NCI-H226 (cell line): ENCODE measurements at places on chromosomes 11 and 22.
A peak's percentile ranks its signal among the peaks of the same experiment; 100 is the strongest.

GRCh38 chr11:80146232-80146631, 705.4 kb upstream of the TENM4 start:
- peak; percentile 48 for DNase-seq

- no peak for DNase-seq
Measured at GRCh38 chr11:117905524-117905923, 23.7 kb downstream of the TMPRSS13 start.

DNA sequence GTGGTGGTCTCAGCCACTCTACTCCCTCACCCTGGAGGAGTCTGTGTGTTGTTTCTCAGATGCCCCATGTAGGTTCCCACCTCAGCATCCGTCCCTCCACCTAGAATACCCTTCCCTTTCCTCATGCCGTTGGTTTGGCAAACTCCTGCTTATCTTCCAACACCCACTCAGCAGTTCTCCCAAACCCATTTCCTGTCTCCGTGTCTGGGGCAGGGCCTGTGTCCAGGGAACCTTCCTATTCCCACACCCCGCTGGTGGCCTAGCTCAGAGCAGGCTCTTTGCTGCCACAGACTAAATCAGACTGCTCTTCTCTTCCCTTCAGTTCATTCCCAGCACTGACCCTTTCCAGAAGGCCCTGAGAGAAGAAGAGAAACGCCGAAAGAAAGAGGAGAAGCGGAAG, 7.5 kb upstream of the SREBF2 start:
- no peak for DNase-seq

DNA sequence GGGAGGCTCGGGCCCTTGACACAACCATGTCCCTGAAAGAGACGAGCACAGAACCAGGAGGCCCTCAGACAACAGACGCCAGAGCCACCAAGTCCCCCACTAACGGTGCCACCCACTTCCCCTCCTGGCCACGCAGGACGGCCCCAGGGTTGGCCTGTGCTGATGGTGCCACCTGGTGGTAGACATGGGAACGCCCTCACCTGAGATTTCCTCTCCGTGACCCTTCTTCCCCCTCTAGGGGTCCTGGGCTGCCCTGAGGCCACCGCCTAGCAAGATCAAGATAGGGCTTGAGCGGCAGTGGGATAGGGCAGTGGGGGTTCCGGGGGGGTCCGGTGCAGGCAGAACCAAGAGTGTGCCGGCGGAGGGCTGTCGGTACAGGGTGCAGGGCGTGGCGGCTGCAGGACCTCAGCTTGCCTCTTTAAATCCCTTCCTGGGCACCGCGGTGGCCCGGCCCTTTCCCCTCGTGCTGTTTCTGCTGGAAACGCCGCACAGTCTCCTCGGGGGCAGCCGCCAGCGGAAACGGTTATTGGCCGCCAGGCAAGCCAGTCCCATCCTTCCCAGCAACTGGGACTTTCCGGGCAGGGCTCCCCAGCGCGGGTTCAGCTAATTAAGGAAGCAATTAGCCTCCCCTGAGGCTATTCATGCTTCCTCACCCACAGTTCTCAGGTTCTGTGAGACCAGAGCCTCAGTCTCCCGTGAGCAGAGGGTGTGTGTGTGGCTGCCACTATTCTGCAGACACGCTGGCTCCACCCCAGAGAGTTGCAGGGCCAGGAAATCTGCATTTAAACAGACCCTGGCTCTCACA, 5.5 kb upstream of the NFAM1 start:
- peak; percentile 7 for DNase-seq

DNA sequence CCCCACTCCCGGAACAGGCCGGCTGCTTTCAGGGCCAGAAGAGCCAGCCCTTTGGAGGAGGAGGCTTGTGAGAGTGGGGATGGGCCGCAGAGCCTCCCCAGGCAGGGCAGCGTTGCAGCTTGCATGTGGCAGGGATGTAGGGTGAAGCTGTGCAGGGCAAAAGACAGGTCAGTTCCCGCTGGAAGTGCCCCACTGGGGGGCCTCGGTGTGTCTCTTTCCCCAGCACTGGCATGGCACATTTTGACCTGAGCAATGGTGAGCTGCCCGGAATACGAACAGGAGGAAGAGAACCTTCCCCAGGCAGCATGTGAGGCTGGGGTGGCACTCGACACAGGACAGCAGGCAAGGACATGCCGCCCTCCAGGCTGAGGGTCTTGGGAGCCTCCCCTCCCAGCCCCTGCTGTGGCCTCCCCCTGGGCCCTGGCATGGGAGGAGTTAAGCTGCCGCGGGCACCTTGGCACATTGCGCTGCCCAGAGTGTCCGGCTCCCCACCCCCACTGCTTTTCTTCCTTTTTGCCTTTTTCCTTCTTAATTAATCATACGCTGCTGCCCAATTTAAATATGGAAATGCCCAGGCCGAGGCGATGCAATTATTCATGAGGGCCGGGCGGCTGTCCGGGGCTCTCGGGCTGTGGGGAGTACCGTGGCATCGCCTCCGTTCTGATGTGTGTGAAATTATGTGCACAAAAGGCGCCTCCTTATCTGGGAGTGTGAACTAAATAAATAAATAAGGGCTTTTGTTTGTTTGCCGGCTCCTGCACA, 76.0 kb upstream of the WNT7B start:
- no peak for DNase-seq

- no peak for DNase-seq
Measured at GRCh38 chr22:35957589-35957988, 71.0 kb downstream of the RBFOX2 start.

- no peak for DNase-seq
Measured at GRCh38 chr11:81345609-81346008, 1388.1 kb downstream of the FAM181B start.

- no peak for DNase-seq
Measured at GRCh38 chr11:106679181-106679580, 339.1 kb downstream of the GUCY1A2 start.

GRCh38 chr11:9691865-9692264, 28.0 kb downstream of the SWAP70 start:
- DNase-seq, result peak; percentile 30

GRCh38 chr11:36743039-36743438, 145.0 kb upstream of the RAG2 start:
- no peak for DNase-seq

GRCh38 chr11:43238341-43238740, 73.5 kb upstream of the API5 start:
- no peak for DNase-seq

- no peak for DNase-seq
Measured at GRCh38 chr11:104823657-104824056, 74.6 kb downstream of the CASP12 start.

GRCh38 chr22:23233752-23234408, 53.6 kb downstream of the BCR start:
- no peak for DNase-seq

DNA sequence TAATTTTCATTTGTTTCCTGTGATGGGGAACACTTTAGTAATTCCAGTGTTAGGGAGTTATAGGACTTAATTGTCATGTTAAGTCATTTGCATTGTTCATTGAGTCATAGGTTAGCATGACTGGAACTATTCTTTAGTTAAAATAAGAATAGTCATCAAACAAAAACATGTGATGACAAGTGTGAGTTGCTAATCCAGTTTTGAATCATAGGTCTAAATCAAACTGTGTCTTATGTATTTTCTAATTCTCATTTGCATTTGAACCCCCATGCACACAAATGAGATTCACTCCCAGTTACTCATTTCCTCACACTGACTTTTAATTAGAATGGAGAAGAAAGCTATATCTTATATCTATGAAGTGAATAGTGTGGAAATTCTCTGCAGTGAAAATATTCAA, 405.6 kb downstream of the LRRC4C start:
- no peak for DNase-seq

- DNase-seq, result no peak
Measured at GRCh38 chr11:15909937-15910598, 446.3 kb downstream of the SOX6 start.

DNA sequence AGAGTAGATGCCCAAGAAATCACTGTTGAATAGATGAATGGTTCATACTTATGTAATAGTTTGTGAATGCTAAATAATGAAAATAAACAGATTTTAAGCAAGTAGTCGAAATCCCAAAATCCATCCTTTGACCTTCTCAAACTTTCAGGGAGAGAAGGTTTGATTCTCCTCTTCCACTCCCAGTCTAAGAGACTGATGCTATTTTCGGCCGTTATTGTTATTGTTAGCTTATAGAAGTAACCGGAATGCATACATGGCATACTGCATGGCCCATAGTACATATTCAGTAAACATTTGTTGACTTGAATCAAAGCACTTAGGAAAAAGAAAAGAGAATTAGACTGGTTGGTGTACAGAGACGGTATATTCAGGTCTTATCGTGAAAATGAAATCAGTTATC, 76.6 kb downstream of the NAV2 start:
- no peak for DNase-seq

GRCh38 chr22:29148036-29148435, 57.7 kb upstream of the EMID1 start:
- DNase-seq, result no peak

DNA sequence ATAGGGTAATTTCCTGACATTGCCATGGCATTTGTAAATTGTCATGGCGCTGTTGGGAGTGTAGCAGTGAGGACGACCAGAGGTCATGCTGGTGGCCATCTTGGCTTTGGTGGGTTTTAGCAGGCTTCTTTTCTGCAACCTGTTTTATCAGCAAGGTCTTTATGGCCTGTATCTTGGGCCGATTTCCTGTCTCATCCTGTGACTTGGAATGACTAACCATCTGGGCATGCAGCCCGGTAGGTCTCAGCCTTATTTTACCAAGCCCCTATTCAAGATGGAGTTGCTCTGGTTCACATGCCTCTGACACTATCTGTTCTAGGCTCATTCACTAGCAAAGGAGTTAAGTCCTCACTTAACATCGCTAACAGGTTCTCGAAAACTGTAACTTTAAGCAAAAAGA, 1374.2 kb downstream of the FAM181B start:
- DNase-seq, result no peak

GRCh38 chr11:118033443-118033842, 43.4 kb upstream of the TMPRSS4 start:
- no peak for DNase-seq

DNA sequence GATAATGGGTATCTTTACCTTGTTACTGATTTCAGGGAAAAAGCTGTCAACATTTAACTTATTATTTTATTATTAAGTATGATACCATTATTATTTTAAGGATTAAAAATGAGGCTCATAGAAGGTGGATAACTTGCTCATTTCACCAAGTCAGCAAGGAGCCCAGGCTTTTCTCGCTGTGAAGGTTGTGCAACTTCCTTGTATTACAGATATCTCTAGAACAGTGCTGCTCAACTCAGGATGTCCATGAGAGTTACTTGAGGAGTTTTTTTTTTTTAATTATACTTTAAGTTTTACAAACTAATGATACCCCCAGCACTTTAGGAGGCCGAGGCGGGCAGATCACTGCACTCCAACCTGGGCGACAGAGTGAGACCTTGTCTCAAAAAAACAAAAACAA, 98.2 kb downstream of the INSC start:
- DNase-seq, result no peak

DNA sequence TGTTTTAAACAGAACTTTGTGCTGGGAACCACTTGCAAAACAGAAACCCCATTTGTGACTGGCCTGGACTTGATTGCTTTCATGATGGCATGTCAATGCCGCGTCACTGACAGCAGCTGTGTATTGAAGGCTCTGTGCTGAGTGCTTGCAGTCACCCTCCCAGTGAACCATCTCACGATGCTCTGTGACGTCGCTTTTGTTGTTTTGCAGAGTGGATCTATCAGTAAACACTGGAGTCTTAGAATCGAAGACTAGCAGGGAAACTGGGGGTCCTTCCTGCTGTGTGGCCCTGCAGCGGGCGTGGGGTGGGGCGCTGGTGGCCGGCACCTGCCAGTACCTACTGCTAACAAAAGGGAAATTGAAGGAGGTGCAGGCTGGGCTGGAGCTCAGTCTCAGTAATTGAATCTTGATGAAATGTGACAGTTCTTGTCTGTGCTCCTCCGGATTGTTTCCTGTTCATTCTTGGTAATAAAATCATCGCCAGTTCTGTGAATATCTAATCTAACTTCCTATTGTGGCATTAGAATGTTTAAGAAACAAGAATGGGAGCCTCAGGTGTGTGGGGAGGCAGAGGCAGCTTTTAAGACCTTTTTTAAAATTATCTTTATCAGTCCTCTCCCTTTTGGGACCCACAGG, 50.5 kb upstream of the PARVG start:
- DNase-seq, result no peak

- peak; percentile 39 for DNase-seq
Measured at GRCh38 chr11:108895579-108896480, 231.0 kb downstream of the DDX10 start.

- DNase-seq, result no peak
Measured at GRCh38 chr11:39651857-39652461, 1807.5 kb downstream of the LRRC4C start.

GRCh38 chr11:20045098-20045688, 115.1 kb downstream of the DBX1 start:
- DNase-seq, result no peak

DNA sequence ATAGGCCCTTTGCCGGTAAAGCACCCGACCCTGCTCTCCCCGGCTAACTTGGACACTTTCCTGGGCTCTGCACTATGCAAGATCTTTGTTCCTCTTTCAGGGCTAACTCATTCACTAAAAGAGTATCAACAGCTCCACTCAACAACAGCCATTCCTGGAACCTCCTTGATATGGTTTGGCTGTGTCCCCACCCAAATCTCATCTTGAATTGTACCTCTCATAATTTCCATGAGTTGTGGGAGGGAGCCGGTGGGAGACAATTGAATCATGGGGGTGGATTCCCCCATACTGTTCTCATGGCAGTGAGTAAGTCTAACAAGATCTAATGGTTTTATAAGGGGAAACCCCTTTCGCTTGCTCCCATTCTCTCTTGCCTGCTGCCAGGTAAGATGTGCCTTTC, 330.0 kb downstream of the TENM4 start:
- no peak for DNase-seq

GRCh38 chr22:20438678-20439492, 1.3 kb upstream of the SCARF2 start:
- no peak for DNase-seq

DNA sequence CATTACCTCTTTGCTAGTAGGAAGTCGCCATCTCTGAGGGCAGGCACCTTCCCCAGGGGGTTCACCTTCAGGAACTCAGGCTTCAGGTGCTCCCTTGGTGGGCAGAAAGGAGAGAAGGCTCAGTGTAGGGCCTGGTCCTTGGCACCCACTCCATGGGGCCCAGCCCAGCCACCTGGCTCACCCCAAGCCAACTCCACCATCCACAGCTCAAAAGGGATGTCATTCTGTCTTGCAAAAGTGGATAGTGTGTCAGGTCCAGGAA, 2.7 kb upstream of the GSTT4 start:
- no peak for DNase-seq

DNA sequence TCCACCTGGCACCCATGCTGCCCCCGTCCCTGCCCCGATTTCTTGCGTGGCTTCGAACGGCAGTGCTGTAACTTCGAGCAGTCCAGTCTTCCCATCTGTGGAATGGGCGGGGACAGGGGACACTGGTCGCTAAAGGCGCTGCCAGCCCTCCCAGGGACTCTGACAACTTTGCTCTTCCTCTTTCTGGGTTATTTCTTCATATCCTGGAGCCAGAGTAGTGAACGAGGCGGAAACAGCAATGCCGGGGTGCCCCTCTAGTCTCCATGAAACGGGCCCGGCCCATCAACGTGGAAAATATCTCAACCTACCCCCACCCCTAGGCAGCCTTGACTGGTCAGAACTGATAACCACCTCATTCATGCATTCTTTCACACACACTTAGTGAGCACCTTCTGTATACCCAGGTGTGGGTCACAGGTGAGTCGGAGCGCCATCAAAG, 42.8 kb downstream of the TRIOBP start:
- DNase-seq, result no peak
